ENCODE measurements at places on chromosomes 5 and 9. TPM values are rescaled to one million over a fixed set of nuclear protein-coding genes. Genes with fewer than 3 reads are reported as not detected.

- DNase-seq: no peak
Measured at GRCh38 chr5:139210585-139210984, 12.4 kb upstream of the SIL1 start.

- DNase-seq: no peak
Measured at GRCh38 chr5:1334831-1335539, 9.9 kb downstream of the CLPTM1L start.

DNA sequence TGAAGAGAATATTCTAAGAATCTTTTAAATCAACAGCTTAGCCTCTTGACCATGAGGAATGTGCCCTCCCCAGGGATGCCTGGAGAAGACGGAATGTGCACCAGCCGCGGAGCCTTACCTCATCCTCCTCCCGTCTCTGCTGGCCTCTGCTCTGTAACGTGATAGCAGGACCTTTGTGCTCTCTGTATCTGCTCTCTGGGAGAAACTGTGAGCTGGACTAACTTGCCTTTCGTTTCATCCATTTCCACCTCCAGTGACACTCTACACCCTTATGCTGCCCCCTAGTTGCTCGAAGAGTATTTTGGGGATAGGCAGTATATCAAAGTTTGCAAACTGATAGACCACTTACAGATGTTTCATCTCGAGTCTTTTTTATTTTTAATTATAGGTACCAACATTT is 141.4 kb downstream of the NPR3 start:
- DNase-seq: no peak

- no peak for DNase-seq
Measured at GRCh38 chr9:3125602-3126405, 281.9 kb upstream of the PUM3 start.

DNA sequence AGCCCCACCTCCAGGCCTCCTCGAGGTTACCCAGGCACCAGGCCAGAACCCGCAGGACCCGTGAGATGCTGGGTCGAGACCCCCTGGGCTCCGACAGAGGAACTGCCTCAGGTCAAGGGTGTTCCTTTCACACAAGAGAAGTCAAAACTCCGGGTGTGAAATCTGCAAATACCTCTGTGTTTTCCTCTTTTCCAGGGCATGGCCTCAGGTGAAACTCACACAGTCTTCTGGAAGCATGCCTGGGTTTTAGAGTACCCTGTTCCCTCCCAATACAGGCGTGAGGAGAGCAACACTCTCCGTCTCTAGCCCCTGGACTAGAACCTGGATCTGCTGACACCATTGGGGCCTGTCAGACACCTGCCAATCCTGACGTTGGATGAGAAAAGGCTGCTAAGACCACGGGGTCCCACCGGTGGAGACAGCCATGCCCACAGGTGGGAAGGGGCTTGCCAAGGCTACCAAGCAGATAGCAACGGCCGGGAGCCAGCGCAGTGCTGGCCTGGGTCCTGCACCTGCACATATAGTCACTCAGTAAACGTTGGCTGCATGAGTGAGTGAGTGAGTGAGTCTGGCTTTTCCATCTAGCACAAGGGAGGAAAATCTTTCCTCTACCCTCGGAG is 182.0 kb upstream of the PPP1R26 start:
- no peak for DNase-seq

DNA sequence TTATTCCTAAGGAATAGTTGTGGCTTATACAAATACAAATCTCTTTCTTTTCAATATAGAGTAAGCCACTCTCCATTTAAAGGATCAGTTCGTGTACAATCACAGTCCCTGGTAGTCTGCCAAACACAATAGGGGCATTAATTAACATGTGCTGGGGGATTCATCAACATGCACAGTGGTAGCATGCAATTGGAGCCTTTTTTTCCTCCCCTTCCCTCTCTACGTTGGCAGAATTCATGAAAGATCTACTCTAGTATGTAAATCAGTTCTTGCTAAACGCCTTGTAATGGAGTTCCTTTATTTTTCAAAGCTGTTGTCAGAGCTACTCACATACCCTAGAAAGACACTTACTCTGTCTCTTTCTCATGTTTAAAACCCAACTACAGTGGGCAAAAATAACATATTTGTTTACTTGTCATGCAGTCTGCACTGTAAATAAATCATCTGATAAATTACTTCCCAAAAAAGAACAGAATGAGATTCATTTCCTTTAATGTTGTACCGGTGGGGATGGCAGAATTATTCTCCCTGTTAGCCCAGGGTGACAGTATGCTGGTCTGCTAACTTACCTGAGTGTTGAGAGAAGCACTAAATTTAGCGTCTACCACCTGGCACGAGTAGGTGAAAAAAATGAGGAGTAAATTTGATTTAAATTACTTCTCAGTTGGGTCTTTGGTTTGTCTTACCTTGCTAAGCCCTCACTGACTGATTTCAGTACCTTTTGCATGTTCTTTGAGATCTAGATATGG is 341.5 kb upstream of the CCNH start:
- DNase-seq: no peak

- peak; percentile 88 for DNase-seq
Measured at GRCh38 chr5:1103505-1104326, 8.1 kb downstream of the SLC12A7 start.

GRCh38 chr9:91160181-91160580 is 201.5 kb downstream of the AUH start:
- no peak for DNase-seq

DNA sequence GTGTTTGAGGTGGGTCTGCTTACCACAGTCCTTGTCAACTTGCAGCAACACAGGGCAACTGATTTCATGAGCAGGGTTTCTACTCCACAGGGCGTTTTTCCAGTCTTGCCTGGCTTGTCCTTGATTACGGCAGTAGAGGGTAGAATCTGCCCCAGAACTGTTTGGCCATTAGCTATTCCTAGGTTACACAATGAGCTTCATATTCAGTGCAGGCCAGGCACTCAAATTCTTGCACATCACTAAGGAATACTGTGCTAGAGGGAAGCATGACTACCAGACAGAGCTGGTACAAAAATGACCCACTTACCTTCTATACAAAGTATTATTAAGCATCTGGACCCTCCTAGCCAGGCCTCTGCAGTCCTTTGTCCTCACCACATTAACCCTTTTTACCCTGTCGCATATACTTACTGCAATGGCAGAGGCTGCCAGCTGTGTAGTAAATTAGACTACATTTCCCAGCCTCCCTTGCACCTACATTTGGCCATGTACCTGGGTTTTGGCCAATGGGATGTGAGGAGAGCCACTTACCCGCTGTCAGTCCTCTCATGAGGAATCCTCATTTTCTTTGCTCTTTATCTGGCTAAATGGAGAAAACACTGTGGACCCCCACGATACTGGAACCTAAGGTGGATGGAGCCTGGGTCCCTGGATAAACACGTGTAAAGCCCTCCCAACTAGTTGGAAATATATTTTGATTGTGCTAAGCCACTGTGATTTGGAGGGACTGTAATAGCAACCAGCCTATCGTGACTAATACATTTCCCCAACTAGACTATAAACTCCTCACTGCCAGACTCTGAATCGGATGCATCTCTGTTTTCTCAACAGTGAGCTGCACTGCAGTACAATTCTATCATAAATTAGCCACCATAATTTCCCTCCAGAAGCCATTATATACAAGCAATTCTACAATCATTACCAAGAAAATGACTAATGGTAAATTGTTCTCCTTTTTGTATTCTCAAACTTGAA is 218.7 kb downstream of the GLIS3 start:
- DNase-seq: no peak

GRCh38 chr5:74950836-74951515 is 84.8 kb upstream of the FAM169A start:
- no peak for DNase-seq

GRCh38 chr9:26667882-26668281 is 224.7 kb downstream of the CAAP1 start:
- DNase-seq: no peak

DNA sequence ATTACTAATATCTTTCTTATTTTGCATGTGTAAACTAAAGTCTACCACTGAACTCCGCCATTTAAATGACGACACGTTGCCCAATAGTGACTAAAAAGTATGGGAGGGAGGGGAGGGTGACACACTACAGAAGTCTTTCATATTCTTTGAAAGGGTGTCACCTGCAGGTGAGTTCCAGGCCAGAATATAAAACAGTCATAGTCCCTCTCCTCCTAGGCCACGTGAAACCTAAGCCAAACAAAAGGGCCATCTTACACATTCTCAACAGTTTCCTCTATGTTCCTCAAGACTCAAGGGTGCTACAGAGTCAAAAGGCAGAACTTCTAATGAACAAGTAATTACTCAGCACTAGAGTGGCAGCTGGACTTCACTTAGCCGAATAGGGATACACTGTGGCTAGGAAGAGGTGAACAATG is 6.4 kb downstream of the CEMIP2 start:
- peak; percentile 28 for DNase-seq

DNA sequence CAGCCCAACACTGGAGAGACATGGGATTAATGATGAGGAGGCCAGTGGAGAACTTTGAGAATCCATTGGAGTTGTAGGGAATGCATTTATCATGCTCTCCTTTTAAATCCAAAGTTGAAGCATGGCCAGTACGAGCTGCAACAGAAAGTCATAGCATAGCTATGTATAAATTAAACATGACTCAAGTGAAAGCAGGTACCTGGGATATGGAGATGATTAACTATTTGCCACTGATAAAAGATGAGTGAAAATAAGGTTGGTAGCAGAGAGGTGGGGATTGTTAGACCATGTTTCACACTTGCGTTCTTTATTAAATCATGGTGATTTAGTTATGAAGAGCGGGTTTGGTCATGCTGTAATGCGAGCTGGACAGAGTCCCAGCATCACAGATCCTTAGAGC is 189.6 kb downstream of the ARHGEF28 start:
- DNase-seq: no peak

GRCh38 chr5:96483878-96484277 is 50.8 kb upstream of the PCSK1 start:
- no peak for DNase-seq

DNA sequence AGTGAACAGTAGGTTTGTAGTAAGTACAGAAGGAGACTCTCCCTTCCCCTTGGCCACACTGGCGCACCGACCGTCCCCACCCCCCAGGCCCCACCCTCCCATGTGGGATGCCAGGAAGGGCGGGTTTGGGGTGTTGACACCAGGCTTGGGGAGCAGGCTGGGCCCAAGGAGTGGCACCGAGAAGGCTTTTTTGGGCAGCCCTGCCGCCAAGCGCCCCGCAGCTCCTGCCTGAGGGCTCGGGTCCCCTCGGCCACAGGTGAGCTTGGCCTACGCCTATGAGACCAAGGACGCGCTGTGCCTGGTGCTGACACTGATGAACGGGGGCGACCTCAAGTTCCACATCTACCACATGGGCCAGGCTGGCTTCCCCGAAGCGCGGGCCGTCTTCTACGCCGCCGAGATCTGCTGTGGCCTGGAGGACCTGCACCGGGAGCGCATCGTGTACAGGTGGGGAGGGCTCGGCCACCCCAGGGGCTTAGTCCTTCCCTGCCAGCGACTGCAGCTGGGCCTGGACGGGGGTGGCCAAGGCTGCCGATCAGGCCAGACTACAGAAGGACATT is 7.3 kb downstream of the GRK6 start:
- DNase-seq: no peak

DNA sequence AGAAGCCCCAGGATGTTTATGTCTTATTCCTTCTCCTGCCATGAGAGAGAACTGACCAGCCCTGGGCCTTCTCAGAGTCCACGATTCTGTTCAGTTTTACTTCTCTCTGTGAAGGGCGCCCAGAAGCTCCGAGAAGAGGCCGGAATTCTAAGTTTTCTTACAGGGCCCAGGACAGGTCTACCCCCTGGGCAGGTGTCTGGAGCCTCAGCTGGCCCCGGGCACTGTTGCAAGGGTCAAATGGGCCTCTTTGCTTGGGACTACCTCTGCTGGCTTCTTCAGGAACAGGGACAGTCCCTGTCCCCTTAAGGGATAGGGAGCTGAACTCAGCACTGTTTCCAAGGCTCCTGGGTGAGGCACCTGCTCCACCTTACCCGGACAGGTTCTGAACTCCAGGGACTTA is 55.0 kb downstream of the RASGEF1C start:
- peak; percentile 4 for DNase-seq

DNA sequence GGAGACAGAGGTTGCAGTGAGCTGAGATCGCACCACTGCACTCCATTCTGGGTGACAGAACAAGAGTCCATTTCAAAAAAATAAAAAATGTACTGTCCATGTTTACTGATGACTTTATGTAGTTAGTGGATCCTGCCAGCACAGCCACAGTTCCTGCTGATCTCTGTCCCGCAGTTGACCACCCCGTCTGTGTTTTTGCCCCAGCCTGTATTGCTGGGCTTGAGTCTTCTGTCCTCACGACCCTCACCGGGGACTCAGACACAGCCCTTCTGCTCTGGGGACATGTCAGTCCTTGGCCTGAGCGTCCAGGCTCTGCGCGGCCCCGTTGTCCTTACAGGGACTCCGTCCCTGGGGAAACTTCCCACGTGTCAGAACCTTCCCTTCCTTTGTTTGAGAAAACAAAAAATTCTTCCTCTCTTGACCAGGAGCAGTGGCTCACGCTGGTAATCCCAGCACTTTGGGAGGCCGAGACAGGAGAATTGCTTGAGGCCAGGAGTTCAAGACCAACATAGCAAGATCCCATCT is 14.5 kb downstream of the SURF6 start:
- DNase-seq: no peak

- DNase-seq: no peak
Measured at GRCh38 chr5:110269478-110270142, 456.9 kb downstream of the TMEM232 start.

GRCh38 chr5:23064710-23065109 is 211.6 kb upstream of the CDH12 start:
- DNase-seq: no peak

- DNase-seq: no peak
Measured at GRCh38 chr5:2724831-2725230, 26.6 kb downstream of the IRX2 start.

- DNase-seq: no peak
Measured at GRCh38 chr9:136692185-136693134, 5.2 kb upstream of the AGPAT2 start.

- DNase-seq: no peak
Measured at GRCh38 chr9:135350003-135350315, 129.6 kb upstream of the PPP1R26 start.

GRCh38 chr5:173452119-173452905 is 124.1 kb upstream of the STC2 start:
- no peak for DNase-seq

Gene NXNL2
- total RNA-seq: not detected

Gene N4BP3
- total RNA-seq: 3.3 TPM

Gene ORM2
- not detected for total RNA-seq

Gene CCL21
- 27.3 TPM for total RNA-seq

Gene AGXT2
- total RNA-seq: 0.16 TPM

Gene FOXD4L6
- not detected for total RNA-seq

Gene ABLIM3
- total RNA-seq: 4.1 TPM

Gene CD180
- total RNA-seq: 1.4 TPM

Gene C1QTNF3
- total RNA-seq: 2.7 TPM

Gene RNF183
- total RNA-seq: 0.57 TPM

Gene PCDHGA5
- 0.52 TPM for total RNA-seq

All from colonic mucosa (tissue), 4 donors.